NCI-H774 (cell line): ENCODE measurements at places on chromosomes 4 and X.
A peak's percentile ranks its signal among the peaks of the same experiment; 100 is the strongest.

- no peak for DNase-seq
Measured at GRCh38 chrX:142095651-142096245, 109.3 kb downstream of the MAGEC2 start.

- DNase-seq: no peak
Measured at GRCh38 chrX:124594017-124594651, 247.8 kb downstream of the SH2D1A start.

GRCh38 chr4:20195071-20195885 is 56.4 kb upstream of the SLIT2 start:
- no peak for DNase-seq

GRCh38 chr4:93184053-93184452 is 644.5 kb upstream of the ATOH1 start:
- peak; percentile 28 for DNase-seq

GRCh38 chrX:48945517-48946348 is 11.7 kb downstream of the OTUD5 start:
- no peak for DNase-seq

- DNase-seq: no peak
Measured at GRCh38 chr4:60404027-60404426, 796.1 kb upstream of the ADGRL3 start.

- DNase-seq: no peak
Measured at GRCh38 chrX:79645749-79646148, 278.6 kb upstream of the ITM2A start.

- no peak for DNase-seq
Measured at GRCh38 chr4:151316645-151317044, 8.8 kb downstream of the SH3D19 start.

- DNase-seq: no peak
Measured at GRCh38 chrX:50469206-50469605, 1.4 kb downstream of the DGKK start.

DNA sequence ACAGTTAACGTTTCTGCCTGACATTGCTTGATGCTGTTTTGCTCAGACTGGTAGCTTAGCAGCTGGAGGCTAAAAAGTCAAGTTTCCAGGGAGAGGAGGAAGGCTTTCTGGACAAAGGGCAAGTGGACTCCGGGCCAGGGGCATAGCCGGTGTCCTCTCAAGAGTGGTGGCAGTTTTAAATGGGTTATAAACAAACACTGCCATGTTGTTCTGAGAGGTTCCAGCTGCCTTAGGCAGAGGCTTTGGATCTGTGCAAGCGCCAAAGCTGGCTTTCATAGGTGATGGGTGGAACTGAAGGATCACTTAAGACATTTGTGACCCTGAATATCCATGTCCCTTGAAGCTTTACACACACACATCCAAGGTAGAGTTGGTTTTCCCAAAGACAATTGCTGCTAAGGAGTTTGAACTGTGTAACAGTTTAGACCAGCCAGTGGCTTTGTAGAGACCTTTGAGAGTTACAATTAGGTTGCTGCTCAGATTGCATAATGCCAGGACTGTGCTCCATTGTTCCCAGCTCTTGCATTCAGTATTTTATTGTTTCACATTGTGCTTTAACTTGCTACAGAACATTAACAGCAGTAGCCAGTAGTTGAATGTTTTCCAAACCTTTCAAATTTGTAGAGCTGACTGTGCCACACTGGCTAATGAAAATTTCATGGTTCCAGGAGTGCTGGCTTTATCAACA is 54.1 kb upstream of the AP1S2 start:
- no peak for DNase-seq

DNA sequence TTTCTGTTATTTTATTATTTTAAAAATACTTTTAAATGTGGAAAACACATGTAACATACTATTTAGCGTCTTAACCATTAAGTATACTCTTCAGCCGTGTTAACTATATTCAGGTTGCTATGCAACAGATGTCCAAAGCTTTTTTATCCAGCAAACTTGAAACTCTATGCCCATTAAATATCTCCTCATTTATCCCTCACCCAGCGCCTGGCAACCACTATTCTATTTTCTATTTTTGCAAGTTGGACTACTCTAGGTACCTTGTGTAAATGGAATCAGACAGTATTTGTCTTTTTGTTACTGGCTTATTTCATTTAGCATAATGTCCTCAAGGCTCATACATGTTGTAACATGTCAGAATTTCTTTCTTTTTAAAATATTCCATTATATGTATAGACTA is 174.6 kb downstream of the PCDH10 start:
- no peak for DNase-seq

DNA sequence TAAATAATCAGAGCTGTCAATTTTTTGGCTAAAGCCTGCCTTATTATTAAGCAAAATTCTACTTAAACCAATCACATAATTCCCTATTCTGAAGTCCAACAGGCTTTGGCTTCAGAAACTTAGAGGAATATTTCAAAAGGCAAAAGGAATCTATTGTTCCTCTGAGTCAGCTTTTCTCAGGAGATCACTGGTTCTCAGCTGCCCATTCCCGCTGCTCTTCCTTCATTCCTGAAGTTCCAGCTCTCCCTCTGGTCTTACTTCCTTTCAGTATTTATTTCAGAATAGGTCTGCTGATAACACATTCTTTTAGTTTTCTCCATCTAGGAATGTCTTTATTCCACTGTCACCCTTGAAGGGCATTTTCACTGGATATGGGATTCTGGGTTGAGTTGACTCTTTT is 133.7 kb downstream of the SOWAHB start:
- no peak for DNase-seq

GRCh38 chr4:52507774-52508173 is 151.3 kb downstream of the USP46 start:
- DNase-seq: no peak

DNA sequence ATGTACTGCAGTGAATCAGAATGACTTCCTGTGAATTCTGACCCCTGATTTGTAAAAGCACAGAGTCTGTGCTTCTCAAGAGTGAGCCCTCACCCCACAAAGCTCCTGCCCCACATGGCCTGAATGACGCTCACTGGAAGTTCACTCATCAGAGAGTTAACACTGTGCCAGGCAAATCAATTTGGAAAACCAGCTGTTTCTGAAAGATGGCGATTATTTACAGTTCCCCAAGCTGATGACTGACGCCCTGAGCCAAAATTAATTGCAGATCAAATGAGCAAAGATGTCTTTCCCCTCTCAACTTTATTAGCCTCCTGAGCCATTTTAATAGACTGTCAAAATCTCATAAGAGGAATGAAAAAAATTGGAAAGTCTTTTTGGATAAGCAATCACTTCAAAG is 118.0 kb downstream of the SLC2A9 start:
- DNase-seq: no peak

GRCh38 chrX:69262036-69262936 is 97.0 kb upstream of the PJA1 start:
- DNase-seq: no peak

DNA sequence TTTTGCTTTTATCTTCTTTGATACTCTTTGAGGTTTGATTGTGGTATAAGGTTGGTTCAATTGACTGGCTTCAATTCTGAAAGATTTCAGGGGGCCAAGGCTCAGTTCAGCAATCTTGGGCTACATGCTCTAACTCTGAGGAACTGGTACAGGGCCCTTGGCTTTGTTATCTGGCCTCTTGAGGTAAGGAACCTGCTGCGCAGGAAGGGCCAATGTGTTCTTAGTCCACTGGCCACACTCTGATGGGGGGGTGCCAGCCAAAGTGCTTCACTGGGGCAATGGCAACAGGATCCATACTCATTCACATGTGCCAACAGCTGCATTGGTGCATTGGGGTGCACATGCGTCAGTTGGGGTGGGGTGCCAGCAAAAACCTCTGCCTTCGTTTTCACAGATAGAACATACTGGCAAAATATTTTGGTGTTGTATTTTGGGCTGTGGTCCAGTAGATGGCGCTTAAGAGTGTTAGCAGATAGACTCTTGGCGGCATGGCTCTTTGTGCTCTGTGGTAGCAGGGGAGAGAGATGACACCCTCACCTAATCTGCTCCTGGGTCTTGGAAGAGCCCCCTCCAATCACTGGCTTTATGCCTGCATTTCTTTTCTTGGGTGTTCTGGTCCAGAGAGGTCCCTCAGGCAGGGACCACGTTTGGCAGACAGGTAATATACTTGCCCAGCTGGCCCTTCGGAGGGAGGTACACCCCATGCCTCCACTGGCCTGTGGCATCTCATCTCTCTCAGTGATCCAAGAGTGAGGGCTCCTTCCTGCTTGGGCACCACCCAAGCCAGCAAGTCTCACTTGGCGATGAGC is 42.9 kb downstream of the NDST3 start:
- no peak for DNase-seq

GRCh38 chr4:69467797-69468196 is 27.9 kb downstream of the UGT2B4 start:
- no peak for DNase-seq

- DNase-seq: no peak
Measured at GRCh38 chr4:18735740-18736268, 714.2 kb upstream of the LCORL start.

GRCh38 chr4:7716010-7716721 is 223.5 kb downstream of the AFAP1 start:
- no peak for DNase-seq

DNA sequence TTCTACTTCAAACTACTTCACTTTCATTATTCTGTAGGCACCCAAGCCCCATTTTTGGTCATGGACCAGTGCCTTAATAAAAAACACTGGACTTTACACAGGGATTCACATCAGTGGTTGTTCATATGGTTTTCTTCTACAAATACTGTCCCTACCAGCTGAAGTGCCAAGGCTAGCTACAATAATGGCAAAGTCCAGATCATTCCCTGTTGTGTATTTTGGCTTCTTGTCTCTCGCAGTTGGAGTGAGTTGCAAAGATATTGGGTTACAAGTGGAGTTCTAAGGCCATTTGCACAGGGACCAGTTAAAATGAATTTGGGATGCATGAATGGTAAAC is 16.7 kb upstream of the ANKRD17 start:
- DNase-seq: peak; percentile 39

DNA sequence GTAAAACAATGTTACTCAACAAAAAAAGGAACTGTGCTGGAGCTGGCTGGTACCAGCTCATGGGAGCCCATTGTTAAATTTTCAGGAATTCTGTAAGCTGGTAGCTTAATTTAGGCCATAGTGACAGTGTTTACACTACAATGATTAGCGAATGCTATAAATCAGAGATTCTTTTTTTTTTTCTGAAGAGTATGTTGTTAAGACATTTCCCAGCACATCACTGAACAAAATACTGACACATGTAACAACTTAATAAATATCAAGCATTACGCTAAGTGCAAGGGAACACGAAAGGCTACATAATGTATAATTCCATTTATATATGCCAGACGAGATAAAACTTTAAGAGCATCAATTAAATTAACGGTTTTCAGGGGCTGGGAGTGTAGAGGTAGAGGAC is 4.4 kb downstream of the WDFY3 start:
- DNase-seq: no peak

DNA sequence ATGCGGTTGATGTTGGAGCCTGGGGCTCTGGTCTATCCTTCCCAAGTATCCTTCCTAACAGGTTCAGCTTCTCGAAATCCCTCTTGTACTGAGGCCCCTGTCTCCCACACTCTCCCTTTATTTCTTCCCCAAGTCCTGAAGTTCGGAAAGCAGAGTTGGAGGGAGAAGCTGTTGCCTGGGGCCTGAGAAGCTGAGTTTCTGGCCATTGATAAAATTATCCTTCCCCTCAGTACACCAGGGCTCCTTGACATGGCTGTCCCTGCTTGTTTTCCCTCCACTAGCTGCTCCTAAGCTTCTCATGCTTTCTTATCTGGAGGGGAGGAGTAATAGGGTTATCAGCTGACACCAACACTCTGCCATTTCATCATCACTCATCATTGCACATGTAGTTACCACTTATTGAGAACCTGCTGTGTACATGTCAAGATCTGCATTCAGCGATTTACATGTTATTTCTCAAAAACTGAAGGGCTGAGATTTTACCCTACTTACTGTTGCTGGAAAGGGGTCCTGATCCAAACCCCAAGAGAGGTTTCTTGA is 58.0 kb downstream of the FUNDC1 start:
- DNase-seq: no peak

DNA sequence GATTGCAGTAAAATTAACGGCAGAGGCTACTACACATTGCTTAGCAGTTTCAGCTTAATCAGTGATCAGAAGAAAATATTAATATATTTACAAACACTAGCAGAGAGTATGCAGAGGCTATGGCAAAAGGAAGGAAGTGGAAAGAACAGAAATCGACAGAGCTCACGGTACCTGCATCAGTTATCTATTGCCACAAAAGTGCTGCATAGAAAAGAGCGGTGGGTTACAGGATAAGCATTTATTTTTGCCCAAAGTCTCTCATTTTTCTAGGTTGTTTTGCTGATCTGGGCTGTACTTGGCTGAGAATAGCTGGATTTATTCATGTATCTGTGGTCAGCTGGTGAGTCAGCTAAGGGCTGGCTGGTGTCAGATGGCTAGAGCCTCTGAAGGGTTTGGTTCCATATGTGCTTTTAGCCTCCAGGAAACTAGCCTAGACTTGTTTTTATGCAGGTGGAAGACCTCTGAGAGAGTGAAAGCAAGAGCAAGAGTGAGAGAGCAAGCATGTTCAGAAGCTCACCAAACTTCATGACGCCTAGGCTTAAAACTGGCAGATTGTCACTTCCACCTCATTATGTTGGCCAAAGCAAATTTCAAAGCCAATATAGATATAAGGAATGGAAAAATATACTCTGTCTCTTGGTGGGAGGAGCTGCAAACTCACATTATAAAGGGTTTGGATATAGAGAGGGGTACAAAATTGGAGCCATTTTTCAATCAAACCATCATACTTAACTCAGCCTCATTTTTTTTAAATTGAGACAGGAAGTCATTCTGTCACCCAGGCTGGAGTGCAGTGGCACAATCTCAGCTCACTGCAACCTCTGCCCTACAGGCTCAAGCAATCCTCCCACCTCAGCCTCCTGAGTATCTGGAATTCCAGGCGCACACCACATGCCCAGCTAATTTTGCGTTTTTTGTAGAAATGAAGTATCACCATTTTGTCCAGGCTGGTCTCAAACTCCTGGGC is 153.2 kb upstream of the RPL34 start:
- no peak for DNase-seq

DNA sequence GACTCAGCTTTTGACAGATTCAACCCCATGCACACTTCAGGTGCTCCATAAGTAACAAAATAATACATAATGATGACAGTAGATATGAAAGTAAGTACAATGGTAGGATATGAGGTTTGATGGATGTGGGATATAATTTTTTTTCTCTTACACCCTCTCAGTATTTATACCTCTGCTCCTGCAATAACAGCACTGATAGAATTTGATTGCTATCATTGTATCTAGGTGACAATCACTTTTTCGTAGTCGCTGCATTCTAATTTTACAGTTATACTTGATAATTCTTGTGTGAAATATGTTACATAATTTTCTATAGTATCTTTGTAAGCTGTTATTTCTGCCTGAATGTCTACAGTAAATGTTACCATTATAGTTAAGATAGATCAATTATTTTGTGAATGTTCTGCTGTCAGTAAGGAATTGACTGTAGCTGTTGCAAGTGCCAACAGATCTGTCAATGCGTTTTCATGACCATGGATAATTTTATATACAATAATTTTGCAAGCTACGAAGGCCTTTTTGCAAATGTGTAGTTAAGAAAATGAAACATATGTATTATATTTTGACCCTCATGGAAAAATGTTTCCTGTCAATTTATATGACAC is 128.9 kb downstream of the BANK1 start:
- DNase-seq: no peak

- no peak for DNase-seq
Measured at GRCh38 chr4:188015025-188015940, 19.7 kb downstream of the ZFP42 start.

- no peak for DNase-seq
Measured at GRCh38 chrX:9233141-9233540, 199.2 kb upstream of the FAM9B start.
